NCI-H460 (cell line): ENCODE measurements at places on chromosomes 13 and 19. TPM values are rescaled to one million over a fixed set of nuclear protein-coding genes. Genes with fewer than 3 reads are reported as not detected.
A peak's percentile ranks its signal among the peaks of the same experiment; 100 is the strongest.

GRCh38 chr19:28569132-28570131, 643.5 kb downstream of the UQCRFS1 start:
- DNase-seq, result no peak

GRCh38 chr13:111403266-111403665, 82.8 kb downstream of the TEX29 start:
- DNase-seq, result no peak

DNA sequence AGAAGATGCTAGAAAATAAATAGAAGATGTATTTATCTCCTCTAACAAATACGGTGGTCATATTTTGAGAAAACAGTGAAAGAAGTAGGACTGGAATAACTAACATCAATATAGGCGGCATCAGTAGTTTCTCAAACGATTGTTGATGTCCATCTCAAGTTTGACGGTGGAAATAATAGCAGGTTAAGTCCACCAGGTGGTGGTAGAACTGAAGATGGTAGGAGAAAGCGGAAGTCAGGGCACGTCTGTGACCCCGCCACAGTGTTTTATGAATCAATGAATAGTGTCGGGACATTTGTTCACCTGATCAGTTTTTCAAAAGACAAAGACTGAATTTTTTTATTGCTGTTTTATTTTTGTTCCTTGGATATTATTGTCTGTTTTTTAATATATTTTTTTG, 706.4 kb upstream of the SLC10A2 start:
- DNase-seq, result no peak

GRCh38 chr13:43848001-43848649, 31.4 kb downstream of the CCDC122 start:
- no peak for DNase-seq

- DNase-seq, result peak; percentile 65
These were observed 27.7 kb downstream of the MEIS3 start for GRCh38 chr19:47391510-47392223.

DNA sequence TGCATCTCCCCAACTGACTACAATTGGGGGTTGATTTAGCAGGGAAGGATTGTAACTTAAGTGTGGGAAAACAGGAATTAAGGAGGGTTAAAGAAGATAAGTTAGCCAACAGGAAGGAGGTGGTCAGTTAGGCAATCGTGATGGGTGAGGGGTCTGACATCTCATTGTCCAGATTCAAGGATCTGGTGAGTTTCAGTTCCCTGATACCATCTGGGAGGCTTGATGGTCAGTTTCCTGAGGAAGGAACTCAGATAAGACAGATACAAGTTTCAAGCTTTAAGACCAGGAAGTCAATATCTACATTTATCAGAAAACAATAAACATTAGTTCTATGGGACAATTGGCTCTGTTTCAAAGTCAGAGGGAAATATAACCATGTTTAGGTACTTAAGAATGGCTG, 601.8 kb downstream of the SLITRK6 start:
- DNase-seq, result no peak

GRCh38 chr13:51015973-51016372, 95.1 kb downstream of the C13orf42 start:
- no peak for DNase-seq

Gene ZNF497
- 2.1 TPM in 2 replicates for total RNA-seq

Gene CYP2A6
- not detected in 2 replicates for total RNA-seq
